Activated CD4-positive, alpha-beta T cell treated with anti-CD3 and anti-CD28 coated beads, Interleukin-2, amount 50 U/mL, for 4 hours (primary cell): ENCODE measurements at places on chromosomes 3 and 15.

DNA sequence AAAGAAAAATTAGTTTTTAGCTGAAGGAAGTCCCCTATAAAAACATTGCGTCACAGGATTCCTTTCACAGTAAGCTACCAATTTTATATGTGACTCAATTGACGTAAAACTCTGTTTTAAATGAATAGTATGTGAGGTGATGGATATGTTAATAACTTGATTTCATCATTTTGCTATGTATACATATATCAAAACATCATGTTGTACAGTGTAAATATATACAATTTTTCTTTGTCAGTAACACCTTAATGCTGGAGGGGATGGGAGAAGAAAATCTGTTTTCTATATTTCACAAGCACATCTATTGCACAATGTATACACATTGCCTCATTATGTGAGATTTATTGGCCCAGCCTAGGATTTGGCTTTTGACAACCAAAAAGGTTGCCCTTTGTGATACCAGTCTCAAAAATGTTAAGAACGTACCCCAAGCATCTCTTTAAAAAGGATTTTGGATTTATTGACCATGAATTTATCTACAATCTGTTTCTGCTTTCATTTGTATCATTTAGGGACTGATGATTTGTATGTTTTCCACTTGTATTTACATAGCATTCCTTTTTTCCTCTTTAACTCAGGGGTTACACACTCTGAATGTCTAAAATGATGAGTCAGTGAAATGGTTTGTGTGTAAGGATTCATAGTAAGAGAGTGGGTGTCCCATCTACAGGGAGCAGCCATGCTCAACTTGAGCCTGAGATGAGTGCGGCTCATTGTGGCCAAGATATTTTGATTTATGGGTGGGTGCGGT, 62.6 kb downstream of the CRTC3 start:
- DNase-seq: no peak

DNA sequence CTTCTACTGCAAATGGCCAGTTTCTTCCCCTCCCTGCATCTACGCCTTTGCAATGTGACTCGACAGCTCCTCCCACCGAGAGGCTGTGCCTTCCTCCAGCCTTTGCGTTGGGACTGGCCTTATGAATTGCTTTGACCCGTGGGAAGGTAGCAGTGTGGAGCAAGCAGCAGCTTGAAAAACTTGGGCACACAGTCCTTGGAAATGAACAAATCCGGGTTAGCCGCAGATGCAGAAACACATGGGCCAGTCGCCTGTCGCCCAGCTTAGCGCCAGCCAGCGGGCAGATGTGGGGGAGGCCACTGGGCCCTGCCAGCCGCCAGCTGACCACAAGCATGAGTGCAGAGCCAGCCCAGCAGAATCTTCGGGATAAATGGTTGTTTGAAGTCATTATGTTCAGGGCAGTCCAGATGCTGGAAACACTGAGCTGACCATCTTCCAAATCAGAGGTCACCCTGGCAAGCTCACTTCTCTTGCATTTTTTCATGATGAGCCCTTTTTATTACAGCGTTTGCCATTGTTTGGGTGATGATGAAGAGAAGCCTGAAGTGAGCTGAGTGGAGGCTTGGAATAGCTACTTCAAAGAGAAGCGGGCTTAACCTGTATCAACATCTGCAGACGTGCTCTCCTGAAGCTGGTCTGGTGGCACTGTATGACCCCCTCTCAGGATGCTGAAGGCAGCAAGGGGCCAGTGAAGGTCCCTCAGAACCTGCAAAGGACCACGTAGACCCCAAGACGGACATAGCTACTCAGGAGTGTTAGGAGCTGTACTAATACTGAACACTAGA, 9.8 kb downstream of the SELENOS start:
- no peak for DNase-seq

DNA sequence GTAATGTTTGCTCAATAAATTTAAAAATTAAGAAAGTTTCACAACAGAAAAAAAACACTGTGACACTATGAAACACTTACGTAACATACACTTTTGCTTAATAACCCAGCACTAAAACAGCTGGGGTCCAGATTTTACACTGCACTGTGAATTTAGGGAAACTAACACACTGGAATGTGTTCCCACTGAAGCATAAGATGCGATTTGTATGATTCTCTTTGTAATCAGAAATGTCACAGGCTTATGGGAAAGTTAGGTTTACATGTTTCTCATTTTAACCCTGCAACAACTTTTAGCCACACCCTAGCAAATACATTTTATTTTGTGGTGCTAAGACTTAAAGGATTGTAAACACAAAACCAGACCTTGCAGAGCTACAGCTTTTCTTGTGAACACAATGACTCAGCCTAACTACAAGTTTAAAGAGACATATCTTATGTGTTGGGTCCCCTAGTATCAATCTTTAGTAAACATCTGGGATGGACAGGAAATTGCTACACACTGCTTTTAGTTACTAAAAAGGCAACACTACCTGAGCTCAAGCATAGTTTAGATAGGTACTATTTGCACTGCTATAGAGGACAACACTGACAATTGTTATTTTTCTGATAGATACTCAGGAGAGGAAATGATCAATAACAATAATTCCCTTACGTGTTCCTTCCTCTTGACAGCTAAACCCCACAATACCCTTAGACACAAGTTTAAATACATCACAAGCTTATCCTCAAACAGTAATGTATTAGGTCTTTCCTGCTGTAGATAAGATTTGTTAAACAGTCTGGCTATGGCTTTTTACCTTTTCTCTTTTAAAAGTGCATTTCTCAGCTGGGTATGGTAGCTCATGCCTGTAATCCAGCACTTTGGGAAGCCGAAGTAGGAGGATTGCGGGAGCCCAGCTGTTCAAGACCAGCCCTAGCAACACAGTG, 3.8 kb downstream of the PLD1 start:
- no peak for DNase-seq

DNA sequence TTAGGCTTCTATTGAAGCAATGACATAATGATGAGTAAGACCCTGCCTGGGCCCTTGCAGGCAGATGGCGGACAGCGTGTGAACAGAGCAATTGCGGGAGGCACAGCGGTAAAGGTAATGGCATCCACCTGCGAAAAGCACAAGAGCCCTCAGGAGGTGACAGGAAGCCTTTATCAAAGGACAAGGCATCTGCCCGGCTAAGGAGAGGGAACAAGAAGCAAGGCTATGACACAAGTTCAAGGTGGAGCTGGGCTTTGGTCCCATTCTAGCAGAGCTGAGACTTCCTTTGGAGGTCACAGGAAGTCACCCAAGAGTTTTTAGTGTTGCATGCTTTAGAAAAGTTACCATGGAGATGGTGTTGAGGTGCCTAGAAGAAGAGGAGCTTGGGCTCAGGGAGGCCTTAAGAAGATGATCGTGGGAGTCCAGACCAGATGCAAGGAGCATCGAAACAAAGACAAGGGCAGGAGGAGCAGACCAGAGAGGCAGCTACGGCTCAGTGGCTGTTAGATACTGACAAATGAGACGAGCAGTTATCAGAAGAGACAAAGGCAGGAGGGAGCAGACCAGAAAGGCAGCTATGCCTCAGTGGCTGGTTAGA, 34.5 kb downstream of the OSBPL10 start:
- DNase-seq: no peak

DNA sequence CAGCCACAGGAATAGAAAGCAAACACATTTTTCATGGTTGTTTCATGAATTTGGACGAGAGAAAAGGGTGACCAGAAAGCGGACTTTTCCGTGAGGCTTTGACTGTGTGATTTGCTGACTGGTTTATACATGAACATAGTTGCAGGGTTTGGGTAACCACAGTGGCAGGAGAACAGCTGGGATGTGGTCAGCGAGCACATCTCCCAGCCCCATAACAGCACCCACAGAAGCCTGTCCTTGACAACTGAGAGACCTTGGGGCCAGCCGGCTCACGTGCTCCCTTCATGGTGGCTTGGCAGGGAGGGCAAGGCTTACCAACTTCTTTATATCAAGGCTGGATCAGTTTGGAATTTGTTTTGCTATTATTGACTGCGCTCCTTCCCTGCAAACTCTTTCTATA, 13.2 kb upstream of the RGMA start:
- no peak for DNase-seq

GRCh38 chr3:12870942-12871341, 29.6 kb upstream of the RPL32 start:
- no peak for DNase-seq

DNA sequence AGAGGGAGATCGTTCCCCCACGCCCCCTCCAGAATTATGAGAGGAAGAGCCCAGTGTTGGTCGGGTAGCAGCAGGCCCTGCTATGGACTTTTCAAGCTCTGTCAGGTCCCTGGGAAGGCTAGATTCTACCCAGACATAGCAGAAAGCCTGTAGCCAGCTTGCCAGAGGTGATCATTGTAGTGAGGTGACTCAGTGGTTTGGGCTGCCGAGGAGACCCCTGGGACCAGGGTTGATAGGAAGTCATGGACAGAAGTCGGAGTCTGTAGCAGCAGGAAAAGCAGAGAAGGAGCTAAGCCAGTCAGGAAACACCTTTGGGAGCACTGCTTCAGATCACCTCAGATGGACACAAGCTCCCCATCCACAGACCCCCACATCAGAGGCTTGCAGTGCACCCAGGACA, 67.7 kb downstream of the CCNL1 start:
- DNase-seq: no peak

GRCh38 chr3:179811321-179812095, 158.7 kb downstream of the USP13 start:
- DNase-seq: no peak

GRCh38 chr15:57401546-57401945, 25.2 kb downstream of the CGNL1 start:
- DNase-seq: no peak

GRCh38 chr15:97680606-97681220, 279.8 kb upstream of the ARRDC4 start:
- no peak for DNase-seq

GRCh38 chr3:2944628-2945027, 165.5 kb downstream of the IL5RA start:
- DNase-seq: no peak

DNA sequence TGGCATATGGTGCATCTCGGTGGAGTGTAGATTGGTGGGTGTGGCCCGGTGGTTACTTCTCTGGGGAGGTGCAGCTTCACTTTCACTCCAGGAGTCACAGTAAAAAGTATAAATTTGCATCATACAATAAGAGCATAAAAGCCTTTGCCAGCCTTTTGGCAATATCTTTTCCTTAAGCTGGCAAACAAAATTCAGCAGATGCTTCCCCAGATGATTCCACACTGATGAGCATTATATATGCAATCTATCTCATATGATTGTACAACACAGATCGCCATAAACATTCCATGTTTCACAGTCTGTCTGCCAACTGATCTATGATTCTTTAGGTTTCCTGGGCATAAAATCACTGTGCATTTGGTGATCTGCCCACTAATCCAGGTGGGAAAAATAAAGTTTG, 120.2 kb upstream of the ALCAM start:
- no peak for DNase-seq

GRCh38 chr3:163490119-163490518, 1588.2 kb downstream of the SI start:
- DNase-seq: no peak

- DNase-seq: no peak
Observed at GRCh38 chr3:129599607-129600006, 6.9 kb downstream of the PLXND1 start.

DNA sequence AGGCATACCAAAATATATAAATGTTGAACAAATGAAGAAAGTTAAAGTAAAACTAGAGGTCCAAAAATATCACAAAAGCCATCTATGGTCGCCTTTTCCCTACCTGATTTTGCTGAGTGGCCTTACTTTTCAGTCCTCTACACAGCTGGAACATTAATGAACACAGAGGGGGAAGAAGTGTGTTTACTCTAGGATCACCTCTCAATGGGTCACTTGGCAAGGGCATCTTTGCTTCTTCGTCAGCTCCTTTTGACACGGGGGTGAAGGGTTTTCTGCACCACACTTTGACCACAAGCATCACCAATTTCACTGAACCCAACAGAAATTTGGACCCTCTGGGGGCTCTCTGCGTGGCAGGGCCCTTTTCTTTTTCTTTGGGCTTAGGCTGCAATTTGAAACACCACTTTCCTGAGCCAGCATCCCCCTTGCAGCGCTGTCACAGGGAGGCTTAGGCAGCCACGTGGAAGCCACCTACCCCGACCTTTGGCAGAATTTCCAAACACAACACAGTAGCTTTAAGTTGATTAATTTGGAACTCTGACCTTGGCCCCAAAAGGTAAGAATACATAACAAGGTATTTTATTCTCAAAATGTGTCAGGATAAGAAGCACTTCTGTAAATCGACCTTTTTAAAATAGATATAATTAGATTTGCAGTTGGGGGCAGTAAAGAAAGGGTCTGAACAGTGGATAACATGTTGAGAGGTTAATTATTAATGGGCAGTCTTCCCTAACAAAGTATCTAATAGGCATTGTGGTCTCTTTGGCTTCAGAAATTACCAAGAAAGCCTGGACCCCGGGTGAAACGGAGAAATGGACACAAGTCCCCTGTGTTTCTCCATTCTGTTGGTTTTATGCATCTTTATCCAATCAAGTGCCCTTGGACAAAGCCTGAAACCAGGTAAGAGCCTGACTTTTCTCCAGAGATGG, at the start of gene LIPC:
Gene LIPC, plus strand, starts transcription at position 771 of the 929 bp plus-strand sequence. Its CDS starts 42 bp downstream, at position 813.
- DNase-seq: no peak

- DNase-seq: no peak
Observed at GRCh38 chr3:143594206-143594605, 254.1 kb downstream of the SLC9A9 start.

- no peak for DNase-seq
Observed at GRCh38 chr15:92101708-92102394, 248.3 kb downstream of the SLCO3A1 start.

DNA sequence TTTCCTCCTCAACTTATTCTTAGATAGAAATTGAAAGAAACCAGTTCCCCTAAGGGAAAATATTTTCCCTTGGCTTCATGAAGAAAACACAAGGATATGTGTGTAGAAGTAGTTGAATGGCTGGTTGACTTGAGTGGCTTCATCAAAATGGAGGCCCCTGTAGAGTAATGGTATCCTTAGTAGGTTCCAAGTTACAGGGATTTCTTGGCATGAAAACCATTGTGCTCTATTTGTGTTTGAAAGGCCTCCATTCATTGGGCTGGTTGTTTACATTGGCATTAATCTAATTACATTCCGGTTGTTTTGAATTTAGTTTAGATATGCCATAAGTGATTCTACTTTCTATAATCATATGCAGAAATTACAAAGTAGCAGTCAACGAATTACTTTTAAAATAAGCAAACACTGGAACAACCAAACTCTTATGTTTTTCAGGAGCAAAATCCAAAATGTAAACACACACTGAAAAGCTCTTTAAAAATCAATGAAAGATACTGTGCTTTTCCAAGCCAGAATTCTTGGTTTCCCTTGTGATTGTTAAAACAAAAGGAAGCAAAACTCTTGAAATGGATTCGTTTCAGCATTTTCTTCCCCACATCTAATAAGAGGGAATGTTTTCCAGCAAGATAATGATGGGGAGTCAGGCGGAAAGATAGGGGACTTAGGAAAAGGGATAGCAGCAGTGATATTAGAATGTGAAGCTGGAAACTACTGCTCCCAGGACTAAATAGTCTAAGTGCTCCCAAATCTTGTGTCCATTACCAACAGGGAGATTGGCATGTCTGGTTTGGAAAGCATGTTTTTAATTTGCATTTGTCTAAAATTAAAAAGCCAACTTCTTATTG, 77.0 kb downstream of the EPHA3 start:
- DNase-seq: no peak

DNA sequence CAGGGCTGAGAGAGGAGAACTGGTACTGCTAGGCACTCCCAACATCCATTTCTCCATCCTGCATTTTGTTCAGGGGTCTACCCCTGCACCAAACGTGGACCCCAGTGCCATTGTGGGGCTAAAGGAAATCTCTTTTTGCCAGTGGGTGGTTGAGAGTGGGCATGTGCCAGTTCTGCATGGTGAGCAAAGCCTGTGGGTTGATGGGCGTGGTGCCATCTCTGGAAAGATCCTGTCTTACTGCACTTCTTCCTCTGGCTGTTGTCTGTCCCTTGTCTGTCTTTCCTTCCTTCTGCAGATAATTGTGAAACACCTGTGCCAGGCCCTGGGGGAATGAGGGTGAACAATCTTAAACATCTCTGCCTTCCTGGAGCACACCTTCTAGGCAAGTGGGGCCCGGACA, 1.4 kb upstream of the RARRES1 start:
- DNase-seq: no peak
